ENCODE measurements at places on chromosomes 1 and 21.

DNA sequence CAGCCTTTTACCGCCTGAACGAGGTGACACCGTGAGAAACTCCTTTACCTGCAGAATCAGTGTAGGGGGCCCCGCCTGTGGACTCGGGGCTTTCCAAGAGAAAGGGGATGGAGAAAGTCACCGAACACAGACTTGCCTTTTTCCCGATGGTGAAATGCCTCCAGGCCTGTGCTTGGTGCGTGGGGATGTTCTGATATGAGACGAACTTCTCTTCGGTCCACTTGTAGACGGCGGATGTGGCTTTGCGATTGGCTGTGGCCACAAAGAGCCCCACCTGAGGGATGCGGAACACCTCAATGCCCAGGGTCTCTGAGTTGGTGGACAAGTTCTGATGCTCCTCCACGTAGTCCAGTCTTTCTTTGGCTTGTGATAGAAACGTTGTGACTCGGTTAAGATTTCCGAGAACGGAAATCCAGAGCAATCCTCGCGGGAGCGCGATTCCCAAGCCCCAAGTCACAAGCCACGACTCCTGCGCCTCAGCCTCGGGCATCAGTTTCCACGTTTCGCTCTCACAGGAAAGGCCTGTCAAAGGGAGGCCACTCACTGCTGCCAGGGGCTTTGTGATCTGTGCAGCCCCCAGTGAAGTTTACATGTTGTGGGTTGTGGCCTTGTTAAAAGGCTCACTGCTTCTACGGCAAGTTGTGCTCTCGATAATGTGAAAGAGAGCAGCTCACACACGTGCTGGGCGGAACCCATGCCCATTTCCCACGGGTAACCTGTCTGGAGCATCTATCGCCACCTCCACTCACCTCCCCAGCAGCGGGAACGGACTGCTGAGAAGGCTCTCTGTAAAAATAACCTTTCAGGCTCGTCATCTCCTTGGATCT is 12.6 kb downstream of the KRTAP10-1 start:
- DNase-seq = no peak

GRCh38 chr1:234302354-234302962 is 70.8 kb upstream of the COA6 start:
- no peak for DNase-seq

DNA sequence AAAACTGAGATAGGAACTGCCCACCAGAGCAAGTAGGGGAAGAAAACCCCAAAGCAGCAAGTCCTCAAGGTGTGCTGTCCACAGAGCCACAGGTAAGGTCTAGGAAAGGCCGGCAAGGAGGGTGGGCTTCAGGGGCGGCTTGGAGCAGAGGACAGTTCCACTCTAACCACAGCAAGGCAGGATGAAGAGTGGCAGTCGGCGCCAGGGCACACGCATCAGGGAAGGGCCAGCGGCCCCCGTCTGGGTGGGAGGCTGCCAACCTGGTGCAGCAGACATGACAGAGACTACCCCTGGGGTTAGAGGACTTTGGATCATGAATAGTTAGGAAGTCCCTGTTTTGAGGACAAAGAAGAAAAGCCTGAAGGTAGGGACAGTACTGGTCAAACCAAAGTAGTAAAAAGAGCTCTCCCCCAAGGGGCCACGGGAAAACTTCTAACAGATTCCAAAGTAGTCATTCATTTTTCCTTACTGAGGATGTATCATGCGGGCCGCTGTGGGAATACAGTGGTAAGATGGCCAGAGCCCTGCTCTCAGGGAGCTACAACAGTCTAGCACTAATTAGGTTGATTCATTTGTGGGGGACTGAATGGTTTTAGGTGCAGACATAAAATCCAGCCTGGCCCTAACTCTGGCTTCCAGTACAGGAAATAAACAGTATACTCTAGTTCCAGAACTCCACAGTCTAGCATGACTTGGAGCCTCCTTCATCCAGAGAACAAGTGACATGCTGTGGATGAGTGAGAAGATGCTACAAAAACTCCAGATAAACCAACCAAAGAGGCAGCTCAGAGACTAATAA is 3.5 kb upstream of the RAP1GAP start:
- peak; percentile 32 for DNase-seq

DNA sequence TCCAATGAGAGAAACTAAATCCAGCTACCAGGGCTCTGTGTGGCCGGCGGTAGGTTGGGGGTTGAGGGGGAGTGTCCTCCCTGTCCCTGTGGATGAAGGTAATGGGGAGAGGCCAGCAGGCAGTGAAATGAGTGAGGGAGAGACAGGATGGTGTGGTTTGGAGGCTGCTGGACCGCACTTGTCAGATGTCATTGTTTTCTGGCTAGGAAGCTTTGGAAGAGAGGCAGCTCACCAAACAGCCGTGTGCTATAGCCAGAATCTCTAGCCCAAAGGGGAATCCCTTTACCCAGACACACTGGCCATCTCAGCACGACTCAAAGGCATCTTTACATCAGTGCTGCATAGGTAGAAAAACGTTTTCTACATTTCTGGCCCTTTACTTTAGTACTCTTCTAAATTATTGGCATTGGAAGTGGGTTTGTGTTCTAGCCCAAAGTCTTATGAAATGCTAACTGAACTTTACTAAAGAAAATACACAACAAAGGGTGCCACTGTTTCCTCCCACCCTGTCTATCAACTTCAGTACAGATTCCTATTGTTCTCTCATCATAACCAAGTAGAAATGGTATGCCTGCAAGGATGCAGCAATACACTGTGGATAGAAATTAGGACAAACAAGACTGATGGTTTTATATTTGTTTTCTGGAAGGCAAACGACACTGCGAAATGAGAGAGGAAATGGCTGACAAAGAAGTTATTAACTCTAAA is 95.9 kb upstream of the COA6 start:
- DNase-seq = no peak

DNA sequence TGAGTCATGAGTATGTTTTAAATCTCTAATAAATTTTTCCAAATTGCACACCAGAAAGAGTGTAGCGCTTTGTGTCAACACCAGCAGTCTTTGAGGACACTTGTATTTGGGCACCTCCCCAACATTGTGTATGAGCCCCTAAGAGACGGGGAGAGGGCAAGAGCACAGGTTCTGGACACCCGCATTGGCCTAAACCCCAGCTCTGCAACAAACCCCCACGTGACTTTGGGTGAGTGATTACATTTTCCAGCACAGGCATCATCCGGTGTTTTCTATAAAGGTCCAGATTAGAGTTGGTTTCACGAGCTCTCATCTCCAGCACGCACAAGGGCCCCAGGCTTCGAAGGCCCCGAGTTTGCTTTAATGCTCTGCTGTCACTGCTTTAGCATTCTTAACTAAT is 66.3 kb upstream of the SLC45A1 start:
- DNase-seq = no peak

DNA sequence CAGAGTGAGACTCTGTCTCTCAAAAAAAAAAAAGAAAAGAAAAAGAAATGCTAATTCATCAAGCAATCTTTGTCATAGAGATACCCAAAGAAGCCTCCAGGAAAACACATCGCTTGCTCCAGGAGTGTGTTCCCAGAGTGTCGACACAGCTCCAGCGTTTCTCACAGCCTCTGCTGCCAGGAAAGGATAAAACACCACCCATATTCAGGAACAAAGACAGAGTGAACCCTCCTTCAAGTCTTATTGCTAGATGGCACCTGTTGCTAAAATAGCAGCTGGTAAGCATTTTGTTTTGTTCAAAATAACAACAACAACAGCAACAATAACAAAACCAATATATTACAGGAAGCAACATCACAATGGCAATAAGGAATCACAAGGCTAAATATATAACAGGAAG is 3.1 kb downstream of the ILDR2 start:
- no peak for DNase-seq

GRCh38 chr1:243942196-243943150 is 92.4 kb upstream of the AKT3 start:
- DNase-seq = no peak

DNA sequence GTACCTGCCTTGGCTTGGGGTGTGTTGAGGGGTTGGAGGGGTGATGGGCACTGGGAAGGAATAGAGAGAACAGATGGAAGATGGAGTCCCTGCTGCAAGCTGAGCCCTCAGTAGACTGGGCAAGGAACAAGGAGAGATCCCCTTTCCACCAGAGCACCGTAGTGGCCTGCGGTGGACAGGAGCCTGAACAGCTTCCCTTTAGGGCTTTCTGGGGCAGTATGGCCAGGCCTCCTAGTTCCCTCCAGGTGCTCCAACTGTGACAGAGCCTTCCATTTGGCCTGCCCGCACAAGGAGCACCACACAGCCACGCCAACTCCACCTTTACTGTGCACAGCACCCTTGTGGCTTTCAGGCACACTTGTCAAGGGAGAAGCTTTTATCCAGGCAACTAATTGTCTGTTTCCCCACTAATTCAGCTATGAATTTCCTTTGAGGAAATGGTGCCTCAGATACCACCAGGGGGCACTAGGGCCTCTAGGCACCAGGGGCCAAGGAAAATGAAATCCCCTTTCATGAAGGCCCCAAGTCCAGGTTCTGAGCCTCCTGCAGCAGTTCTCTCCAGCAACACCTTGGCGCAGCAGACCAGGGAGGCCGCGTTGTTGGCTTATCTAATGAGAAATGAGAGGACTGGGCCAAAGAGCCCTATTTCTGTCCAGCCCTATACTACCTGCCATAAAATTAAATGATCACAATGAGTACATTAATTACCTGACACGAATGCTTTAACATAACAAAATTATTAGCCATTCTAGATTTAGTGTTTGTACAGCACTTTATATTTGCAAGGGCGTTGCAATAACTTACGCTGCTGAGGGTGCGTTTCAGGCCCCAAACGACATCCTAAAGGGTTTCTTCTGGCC is 23.1 kb upstream of the ERI3 start:
- peak; percentile 52 for DNase-seq

- peak; percentile 46 for DNase-seq
Measured at GRCh38 chr1:97365026-97365425, 555.8 kb downstream of the DPYD start.

GRCh38 chr21:23601549-23601948 is 2005.7 kb downstream of the MRPL39 start:
- no peak for DNase-seq

DNA sequence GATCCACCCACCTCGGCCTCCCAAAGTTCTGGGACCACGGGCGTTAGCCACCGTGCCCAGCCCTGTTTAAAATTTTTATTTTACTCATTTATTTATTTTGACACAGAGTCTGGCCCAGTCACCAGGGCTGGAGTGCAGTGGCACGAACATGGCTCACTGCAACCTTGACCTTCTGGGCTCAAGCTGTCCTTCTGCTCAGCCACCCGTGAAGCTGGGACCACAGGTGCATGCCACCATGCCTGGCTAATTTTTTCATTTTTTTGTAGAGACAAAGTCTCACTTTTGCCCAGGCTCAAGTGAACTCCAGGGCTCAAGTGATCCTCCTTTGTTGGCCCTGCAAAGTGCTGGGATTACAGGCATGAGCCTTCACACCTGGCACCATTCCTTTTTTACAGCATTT is 27.5 kb upstream of the DNAJC6 start:
- no peak for DNase-seq

- no peak for DNase-seq
Measured at GRCh38 chr1:234614081-234614489, 4.1 kb upstream of the IRF2BP2 start.

- DNase-seq = no peak
Measured at GRCh38 chr1:939511-940106, 15.9 kb downstream of the SAMD11 start.

DNA sequence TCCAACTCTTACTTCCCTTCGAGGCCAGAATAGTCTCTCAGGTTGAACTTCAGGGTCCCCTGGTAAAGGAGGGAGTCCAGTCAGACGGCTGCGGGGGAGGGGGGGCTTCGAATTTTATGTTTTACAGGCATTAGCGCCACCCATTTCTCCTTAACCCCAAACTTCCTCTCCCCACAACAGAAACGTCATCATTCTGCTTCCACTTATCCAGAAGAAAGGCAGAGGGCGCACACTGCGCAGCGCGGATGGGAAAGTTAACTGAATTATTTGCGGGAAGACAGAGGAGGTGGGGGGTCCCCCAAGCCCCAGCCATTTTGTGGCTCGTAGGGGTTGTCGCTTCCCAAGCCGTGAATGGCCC is 529 bp upstream of the PRMT2 start:
- peak; percentile 87 for DNase-seq

- DNase-seq = no peak
Measured at GRCh38 chr1:98260839-98261238, 340.0 kb upstream of the DPYD start.

GRCh38 chr1:186496171-186496851 is 35.4 kb upstream of the PDC start:
- no peak for DNase-seq

All from IMR-90 (cell line).